ENCODE measurements at places on chromosomes 1 and 21.

- DNase-seq = no peak
Observed at GRCh38 chr1:244011271-244011670, 39.8 kb upstream of the ZBTB18 start.

GRCh38 chr1:29488086-29488793, 251.9 kb downstream of the PTPRU start:
- DNase-seq = no peak

DNA sequence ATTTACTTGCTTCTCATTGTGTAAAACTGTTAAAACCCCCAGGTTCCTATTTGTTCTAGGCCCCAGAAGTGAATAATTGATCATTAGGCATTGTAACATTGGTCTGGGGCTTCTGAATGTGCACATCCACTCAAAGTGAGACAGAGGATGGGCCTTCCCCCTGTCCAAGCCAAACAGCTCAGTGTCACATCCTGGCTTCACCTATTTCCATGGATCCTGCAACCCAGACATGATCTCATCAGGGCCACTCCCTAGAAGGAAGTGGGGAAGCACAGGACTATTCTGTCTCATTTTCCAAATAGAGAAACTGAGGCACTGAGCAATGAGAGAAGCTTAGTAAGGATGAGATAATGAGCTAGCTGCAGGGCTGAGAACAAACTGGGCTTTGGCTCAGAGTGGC, 47.4 kb upstream of the TSPAN2 start:
- DNase-seq = no peak

GRCh38 chr1:47824716-47825115, 172.5 kb downstream of the TRABD2B start:
- peak; percentile 70 for DNase-seq

DNA sequence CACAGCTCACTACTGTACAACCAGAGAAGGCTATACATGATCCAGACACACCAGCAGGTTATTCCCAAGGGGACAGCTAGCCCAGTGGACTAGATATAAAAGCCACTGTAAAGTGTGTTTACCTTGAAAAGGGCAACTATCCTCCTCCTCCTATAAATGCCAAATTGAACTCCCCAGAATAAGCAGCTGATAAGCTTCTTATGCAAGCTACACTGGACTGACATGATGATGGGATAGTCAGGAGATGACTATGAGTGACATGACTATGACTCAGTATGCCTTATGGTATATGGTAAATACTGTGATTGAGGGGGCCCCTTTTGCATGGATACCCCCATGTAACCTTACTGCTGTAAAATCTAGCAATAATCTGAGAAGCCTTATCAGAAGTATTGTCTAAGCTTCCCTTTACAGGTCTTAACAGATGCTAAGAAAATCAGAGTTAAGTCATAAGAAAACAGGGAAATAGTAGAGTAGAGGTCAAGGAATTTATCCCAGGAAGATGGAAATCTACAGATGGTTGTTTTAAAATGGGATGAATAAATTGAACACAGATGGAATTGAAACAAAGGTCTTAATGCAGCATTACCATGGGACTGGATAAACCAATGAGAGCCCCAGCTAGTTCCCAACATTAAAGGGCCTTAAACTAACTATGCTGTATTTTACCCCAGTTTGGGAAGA, 55.8 kb downstream of the TRIM33 start:
- DNase-seq = no peak

- DNase-seq = no peak
Observed at GRCh38 chr21:15445327-15445726, 284.5 kb upstream of the USP25 start.

- DNase-seq = no peak
Observed at GRCh38 chr21:43206231-43207042, 37.6 kb downstream of the CRYAA start.

GRCh38 chr1:214438075-214438474, 113.3 kb downstream of the PTPN14 start:
- no peak for DNase-seq

- peak; percentile 96 for DNase-seq
Observed at GRCh38 chr1:202658769-202659168, 51.5 kb downstream of the SYT2 start.

GRCh38 chr21:41536076-41536826, 28.3 kb upstream of the TMPRSS2 start:
- DNase-seq = peak; percentile 32

DNA sequence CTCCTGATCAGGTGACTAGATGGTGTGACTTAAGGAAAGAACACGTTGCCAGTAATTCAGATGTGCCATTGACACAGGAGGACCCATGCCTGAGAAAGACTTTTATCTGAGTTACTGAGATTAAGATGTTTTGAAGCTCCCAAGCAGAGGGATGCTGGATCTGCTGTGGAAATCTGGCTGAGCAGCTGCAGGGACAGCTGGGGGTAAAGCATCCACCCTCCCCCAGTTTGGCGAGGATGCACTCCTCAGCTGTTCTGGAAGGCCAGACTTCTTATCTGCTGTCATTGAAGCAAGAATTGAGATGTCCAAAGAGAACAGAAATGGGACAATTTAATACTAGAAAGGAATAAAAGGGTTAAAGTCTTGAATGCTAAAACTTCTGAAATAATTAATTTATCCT, 25.7 kb downstream of the TTC3 start:
- no peak for DNase-seq

GRCh38 chr1:151989211-151989862, 4.3 kb downstream of the S100A10 start:
- no peak for DNase-seq

- peak; percentile 45 for DNase-seq
Observed at GRCh38 chr1:213060836-213061235, 9.8 kb downstream of the RPS6KC1 start.

GRCh38 chr1:38651669-38652068, 207.9 kb downstream of the RRAGC start:
- no peak for DNase-seq

GRCh38 chr21:42255825-42256224, 36.9 kb downstream of the ABCG1 start:
- no peak for DNase-seq
